ENCODE measurements at places on chromosomes 6 and 20.

DNA sequence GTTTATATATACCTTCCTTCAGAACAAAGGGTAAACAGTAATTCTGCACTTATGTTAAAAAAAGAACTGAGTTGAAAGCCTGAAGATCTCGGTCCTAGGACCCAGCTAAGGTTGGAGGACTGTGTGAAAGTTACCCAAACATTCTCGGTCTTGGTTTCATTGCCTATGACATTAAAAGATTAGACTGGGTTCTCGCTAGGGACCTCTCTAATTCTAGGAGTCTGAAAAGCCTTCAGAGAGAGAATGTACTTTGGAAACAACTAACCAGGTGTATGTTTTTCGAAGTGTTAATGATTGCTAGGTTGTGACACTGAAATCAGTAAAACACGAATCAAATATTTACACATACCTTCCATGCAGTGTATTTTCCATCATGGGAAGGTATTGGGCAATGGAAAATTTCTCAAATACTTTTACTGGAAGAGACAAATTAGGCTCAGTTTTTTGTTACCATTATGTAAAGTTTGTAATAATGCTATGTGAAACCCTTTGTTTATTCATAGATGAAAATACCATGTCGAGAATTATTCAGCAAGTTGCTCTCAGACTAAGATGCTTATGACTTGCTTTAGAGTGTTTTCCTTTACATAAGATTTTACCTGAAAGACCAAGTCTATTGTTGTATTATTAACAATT lies 113.7 kb upstream of the LOC128125822 start:
- peak; percentile 14 for DNase-seq

- DNase-seq = no peak
Observed at GRCh38 chr6:85705220-85705619, 62.5 kb upstream of the SYNCRIP start.

GRCh38 chr20:37850036-37850592 lies 52.8 kb upstream of the VSTM2L start:
- no peak for DNase-seq

GRCh38 chr6:105510746-105511145 lies 107.9 kb upstream of the PREP start:
- no peak for DNase-seq

- no peak for DNase-seq
Observed at GRCh38 chr6:7701212-7701834, 24.6 kb upstream of the BMP6 start.

- DNase-seq = no peak
Observed at GRCh38 chr6:120700001-120700400, 634.3 kb downstream of the TBC1D32 start.

DNA sequence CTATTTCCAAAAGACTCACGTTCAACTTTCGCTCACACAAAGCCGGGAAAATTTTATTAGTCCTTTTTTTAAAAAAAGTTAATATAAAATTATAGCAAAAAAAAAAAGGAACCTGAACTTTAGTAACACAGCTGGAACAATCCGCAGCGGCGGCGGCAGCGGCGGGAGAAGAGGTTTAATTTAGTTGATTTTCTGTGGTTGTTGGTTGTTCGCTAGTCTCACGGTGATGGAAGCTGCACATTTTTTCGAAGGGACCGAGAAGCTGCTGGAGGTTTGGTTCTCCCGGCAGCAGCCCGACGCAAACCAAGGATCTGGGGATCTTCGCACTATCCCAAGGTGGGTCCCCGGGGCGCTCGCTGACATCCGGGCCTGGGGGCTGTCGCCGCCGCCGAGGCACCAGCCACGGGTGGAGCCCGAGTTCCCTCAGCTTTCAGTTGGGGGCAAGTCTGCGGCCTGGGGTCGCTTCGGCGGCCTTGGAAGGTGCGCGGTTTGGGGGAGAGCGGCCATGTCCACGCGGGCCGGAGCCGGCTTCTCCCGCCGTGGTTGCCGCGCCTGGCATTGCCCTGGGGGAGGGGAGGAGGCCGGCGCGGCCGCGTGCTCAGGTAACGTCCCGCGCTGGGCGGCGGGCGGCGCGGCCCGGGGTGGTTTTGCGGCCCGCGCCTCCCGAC lies 429 bp downstream of the AMD1 start:
- DNase-seq = no peak

GRCh38 chr6:56764081-56764566 lies 121.4 kb upstream of the DST start:
- DNase-seq = no peak

- DNase-seq = no peak
Observed at GRCh38 chr6:169974663-169975062, 223.2 kb downstream of the ERMARD start.

GRCh38 chr20:51100617-51101016 lies 77.7 kb upstream of the KCNG1 start:
- DNase-seq = peak; percentile 14

DNA sequence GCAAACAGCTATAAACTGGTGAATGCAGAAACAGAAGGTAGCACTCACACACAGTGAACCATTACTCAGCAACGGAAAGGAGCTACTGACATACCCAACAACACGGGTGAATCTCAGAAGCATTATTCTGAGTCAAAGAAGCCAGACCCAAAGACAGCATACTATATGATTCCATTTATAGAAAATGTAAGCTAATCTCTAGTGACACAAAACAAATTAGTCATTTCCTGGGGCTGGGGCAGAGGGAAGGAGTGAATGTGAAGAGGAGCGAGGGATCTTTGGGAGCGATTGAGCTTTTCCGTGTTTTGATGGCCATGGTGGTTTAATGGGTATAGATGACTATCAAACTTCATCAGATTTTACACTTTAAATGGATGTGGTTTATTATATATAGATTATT lies 614.6 kb downstream of the DHX35 start:
- no peak for DNase-seq

DNA sequence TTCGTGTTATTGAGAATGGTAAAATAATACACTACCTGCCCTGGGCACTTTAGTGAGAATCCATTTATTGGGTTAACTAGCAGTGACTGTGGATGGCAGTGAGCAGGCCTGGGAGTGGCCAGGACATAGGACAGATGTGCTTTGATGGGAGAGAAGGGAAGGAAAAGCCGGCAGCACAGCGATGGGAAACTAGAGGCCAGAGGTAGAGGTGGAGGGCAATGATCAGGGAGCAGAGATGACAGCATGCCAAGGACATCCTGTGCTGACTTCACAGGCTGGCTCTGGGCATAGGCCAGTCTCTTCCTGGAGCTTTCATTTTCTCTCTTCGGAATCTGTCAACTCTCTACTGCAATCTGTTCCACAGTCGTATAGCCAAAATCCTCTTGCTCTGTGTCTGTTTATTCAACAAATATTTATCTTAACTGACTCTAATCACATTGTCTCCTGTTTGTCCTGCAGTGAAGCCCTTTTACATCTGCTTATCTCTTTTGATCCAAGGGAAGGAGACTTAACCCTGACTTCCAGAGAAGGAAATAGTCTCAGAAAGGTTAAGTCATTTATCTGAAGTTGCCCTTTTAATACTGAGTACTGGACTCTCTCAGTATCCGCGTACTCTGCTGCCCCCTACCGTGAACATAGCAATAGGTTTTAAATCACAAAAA lies 18.4 kb upstream of the MMP24 start:
- peak; percentile 40 for DNase-seq

DNA sequence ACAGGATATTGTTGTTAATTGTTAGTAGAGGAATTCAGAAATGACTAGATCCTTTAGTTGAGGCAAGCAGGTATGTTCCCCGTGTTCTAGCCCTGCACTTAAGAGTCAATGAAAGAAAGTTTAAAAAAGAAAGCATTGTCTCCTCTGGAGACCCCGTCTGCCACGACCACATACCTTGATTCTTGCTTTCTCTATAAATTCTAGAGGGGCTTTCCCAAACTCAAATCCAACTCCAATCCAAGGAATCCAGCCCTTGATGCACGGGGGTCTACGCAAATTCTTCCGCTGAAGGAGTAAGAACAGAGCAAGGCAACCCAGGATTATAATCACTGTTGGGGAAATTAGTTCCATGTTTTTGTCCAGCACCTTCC lies 401 bp downstream of the CYP39A1 start:
- no peak for DNase-seq

DNA sequence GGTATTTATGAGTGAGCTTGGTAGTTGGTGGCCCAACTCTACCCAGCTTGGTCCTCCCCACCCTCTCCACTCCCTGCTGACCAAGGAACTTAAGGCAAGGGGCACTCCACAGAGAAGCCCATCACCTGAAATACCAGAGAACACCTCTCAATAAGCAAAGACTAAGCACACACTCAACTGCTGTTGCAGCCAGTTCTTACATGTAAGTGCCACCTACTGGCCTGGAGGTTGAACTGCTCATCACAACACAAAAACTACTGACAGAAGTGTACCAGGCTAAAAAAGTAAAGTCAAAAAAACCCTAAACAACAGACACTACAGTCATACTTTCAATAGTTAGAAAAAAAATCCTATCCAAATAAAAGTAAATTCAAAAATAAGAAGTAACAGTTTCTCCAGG lies 146.2 kb downstream of the FAM83B start:
- no peak for DNase-seq

DNA sequence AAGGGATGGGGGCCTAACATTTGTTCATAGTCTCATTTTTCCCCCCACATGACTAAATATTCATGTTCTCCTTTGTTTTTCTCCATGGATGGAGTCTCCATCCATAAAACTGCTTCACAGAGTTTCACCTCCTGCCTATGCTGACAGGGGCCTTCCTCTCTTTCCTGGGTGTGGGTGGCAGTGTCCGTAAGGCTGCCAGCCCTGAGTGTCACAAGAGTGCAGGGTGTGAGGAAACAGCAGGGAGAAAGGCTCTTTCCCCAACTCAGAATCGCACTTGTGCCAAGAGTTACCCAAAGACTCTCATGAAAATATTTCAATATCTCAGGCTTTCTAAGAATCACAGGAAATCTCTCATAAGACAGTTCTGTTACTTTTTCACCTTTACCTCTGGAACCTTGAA lies 346.2 kb upstream of the MMS22L start:
- no peak for DNase-seq

DNA sequence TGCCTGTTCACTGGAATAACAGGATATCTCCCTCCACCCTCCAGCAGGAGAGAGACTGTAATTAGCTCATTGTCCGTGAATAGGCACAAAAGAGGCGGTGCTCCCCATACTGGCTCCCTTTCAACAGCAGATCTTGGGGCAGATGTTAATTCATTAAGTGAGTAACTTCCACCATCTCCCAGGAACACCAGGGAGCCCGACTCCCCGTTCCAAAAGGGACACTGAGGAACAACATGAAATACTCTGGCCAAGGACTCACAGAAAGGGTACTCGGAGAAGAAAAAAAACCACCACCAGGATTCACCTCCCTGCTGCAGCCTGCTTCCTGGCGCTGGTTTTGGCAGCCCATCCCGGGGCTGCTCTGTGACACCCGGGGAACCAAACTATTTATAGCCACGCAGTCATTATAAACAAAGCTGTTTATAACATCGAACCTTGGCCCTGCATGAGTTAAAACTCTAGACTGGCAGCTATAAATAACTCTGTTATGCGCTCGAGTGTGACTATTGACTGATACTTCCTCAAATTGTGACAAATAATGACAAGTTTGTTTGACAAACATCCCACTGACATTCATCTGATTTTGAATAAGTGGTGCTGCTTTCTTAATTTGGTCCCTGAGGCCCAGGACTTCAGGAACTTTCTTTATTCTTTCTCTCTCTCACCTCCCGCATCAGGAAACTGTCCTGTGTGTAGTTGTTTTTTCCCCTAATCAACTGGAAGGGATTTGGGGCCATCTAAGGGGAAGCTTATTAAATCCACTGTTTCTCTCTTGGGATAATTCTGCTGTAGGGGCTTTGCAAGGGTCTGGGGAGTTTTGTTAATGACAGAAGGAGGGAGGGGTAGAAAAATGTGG lies 521.6 kb downstream of the CD83 start:
- DNase-seq = no peak

DNA sequence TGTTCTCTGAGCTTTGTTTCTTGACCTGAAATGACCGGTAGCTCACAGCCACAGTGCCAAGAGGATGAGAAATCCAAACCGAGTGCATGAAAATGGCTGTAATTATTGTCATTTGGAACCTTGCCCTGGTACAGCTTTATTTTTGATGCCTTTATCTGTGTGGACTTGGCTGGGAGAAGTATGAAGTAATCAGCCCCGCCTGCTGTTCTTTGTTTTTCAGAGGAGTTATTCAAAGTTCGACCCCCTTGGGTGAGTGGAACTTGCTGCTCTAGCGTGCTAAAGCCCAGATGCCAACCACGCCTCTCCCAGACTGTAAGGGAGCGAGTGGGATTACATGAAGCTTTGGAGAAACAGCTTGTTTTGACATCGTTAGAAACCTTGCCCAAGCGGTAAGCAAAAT lies 48.3 kb downstream of the ECT2L start:
- DNase-seq = no peak

DNA sequence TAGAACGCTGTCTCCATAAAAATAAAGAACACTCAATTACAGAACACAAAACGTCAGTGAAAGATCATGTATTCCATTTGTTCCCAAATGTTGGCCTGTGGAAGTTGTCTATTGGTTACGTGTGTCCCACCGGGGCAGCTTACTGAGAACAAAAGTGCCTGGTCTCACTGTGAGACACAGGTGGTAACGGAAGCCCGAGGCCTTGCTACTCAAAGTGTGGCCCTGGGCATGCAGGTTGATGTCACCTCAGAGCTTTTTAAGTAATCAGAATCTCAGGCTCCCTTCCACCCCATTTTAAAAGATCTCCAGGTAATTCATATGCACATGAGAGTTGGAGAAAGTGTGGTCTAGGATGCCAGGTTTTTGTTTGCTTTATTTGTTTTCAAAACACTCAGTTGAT lies 422.5 kb upstream of the OPRM1 start:
- DNase-seq = no peak

GRCh38 chr6:3280866-3281465 lies 22.2 kb downstream of the PSMG4 start:
- no peak for DNase-seq

- no peak for DNase-seq
Observed at GRCh38 chr6:3850451-3851203, 1.5 kb downstream of the FAM50B start.

GRCh38 chr6:148548065-148548748 lies 198.6 kb upstream of the UST start:
- no peak for DNase-seq

DNA sequence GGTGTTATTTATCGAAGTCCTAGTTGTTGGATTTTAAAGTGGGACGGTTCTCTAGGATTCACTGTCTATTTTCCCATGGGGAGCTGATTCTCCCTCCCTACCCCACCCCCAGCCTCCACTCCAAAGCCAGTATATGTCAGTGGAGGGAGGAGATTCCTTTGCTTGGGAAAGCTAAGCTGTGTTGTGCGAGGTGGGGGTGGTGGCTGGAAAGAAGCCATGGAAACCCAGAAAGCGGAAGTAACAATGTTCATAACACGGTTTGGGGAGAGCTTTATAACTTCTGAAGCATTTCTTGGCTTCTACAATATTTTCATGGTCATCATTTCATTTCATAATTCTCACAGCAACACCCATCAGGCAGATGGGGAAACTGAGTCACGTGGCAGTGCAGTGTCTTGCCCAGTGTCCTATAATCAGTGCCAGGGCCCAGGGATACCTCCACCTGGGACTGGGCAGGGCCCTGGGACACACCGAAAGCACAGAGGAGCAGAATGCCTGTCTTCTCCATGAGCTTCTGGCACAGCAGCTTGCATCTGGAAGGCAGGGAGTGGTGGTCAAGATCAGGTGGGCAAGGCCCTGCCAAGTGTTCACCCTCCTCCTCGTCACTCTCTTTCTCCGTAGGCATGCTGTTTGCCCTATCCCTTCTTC lies 4.5 kb downstream of the SUN5 start:
- no peak for DNase-seq

- DNase-seq = no peak
Observed at GRCh38 chr6:39223555-39223954, 5.7 kb downstream of the KCNK5 start.

- DNase-seq = no peak
Observed at GRCh38 chr20:57412347-57413029, 21.3 kb downstream of the RBM38 start.

GRCh38 chr20:14505476-14505875 lies 168.1 kb upstream of the FLRT3 start:
- no peak for DNase-seq

All from GM19239 (cell line).